ENCODE measurements at places on chromosomes 7 and 10. TPM values are rescaled to one million over a fixed set of nuclear protein-coding genes. Genes with fewer than 3 reads are reported as not detected.

NCF1 gene
- 3.0 TPM for polyA plus RNA-seq

- H3K27me3 ChIP-seq: no peaks in the 10 kb centered on the region
- H3K4me3 ChIP-seq: no peak overlapping the region
- DNase-seq: peak; percentile 24
- no peaks in the 10 kb centered on the region for H3K36me3 ChIP-seq
- H3K4me1 ChIP-seq: no peaks in the 10 kb centered on the region
- H3K27ac ChIP-seq: no peak overlapping the region
These were observed 25.1 kb downstream of the VSTM4 start for GRCh38 chr10:49090189-49090575.

DNA sequence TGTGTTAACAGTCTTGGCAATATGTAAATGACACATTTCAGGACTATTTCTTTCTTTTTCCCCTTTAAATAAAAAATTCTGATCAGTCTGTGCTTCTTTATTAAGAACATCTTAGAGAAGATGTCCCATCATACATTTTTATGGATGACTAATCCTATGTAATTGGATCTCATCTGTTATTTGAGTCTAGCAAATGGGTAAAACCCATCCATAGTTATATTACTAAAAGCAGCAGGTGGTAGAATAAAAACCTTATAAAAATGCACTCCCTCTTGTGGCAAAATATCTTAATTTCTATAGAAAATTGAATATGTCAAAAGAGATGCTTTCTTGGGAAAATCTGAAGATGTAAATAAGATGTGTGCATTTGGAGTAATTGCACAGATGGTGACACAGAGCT is 35.3 kb downstream of the TRRAP start:
- H3K27ac ChIP-seq: no peak overlapping the region
- H3K4me1 ChIP-seq: no peaks in the 10 kb centered on the region
- no peaks in the 10 kb centered on the region for H3K27me3 ChIP-seq
- no peak overlapping the region for H3K4me3 ChIP-seq
- H3K36me3 ChIP-seq: peaks cover 31% of the 10 kb centered on the region

DNA sequence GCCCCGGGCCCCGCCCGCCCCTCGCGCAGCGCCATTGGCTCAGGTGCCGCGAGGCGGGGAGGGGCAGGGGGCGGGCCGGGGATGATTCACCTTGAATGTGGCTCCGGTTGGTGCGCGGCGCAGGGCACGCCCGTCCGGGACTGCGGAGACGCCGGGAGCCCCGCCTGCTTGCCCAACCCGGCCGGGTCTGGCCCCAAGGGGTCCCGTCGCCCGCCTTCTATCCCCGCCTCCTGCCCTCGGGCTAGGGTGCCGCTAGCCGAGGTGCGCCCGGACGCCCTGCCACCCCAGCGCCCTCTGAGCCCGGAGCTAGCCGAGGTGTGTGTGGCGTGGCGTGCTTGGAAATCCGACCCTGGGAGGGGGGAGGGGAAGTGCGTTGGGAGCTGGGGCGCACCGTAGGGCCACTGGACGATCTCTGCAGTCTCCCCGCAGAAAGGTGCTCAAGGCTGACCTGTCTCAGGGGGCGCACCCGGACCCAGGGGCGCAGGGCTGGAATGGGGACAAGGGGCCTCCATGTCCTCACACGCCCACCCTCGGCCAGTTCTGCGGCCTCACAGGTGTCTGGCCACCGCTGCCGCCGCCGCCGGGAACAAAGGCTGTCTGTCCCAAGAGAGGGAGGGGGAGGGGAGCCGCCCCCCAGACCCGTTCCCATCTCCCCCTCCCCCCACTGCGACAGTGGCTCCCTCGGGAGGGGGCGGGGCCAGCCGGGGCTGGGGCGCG is 168.9 kb downstream of the NRF1 start:
- H3K27me3 ChIP-seq: peaks cover 6% of the 10 kb centered on the region
- H3K4me3 ChIP-seq: no peak overlapping the region
- DNase-seq: no peak
- H3K27ac ChIP-seq: no peak overlapping the region
- H3K36me3 ChIP-seq: no peaks in the 10 kb centered on the region

DNA sequence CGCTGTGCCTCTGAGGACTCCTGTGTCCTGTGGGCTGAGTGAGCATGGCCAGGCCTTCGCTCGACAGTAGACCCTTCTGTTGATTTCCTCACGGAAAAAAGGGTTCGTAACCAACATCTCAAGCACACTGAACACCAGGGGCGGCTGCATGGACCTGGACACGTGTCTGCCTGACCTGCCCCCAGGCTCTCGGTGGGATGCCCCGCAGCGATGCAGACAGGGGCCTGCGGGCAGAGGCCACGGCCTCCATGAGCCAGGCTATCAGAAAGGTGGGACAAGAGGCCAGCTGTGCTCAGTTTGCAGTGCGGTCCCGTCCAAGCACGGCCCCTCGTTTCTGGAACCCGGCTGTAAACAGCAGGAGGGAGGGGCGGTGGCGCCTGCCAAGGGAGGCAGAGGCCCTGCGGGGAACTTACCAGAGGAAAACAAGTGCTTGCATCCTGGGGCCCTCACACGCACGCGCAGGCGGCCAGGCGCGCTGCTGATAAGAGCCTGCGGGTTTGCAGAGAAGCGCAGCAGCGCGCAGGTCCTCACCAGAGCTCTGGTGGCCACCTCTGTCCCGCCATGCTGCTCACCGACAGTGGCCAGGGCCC is 10.6 kb downstream of the GPR146 start:
- peak; percentile 84 for DNase-seq

GRCh38 chr10:124516181-124516580 is 54.6 kb downstream of the LHPP start:
- H3K4me1 ChIP-seq: peaks cover 2% of the 10 kb centered on the region
- no peak for DNase-seq
- H3K36me3 ChIP-seq: no peaks in the 10 kb centered on the region
- no peak overlapping the region for H3K27ac ChIP-seq

All from liver (tissue), 10 donors.